Omental fat pad (tissue), 4 donors: ENCODE measurements at places on chromosomes 3 and 15.

DNA sequence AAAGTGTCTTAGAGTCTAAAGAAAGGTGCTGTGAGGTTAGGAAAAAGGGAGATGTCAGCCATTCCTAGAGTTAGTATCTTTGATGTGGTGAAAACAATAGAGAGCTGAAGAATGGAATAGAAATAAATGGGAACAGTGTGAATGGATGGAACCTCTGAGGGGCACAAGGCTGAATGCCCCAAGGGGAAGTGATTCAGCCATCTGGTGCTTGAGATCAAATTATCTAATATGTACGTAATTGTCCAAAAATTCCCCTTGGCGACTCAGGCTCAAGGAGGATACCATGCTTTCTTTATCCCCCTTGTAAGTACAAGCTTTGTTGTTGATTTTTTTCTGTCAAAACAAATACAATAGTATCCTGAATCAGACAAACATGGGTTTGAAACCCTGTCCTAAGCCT, 361.6 kb downstream of the LSAMP start:
- no peak for DNase-seq

- DNase-seq: no peak
These were observed 31.4 kb downstream of the MAPK6 start for GRCh38 chr15:52050416-52050815.

- DNase-seq: no peak
These were observed 239.2 kb downstream of the GABRG3 start for GRCh38 chr15:27210176-27210575.

- no peak for DNase-seq
These were observed 831.7 kb upstream of the ARPP21 start for GRCh38 chr3:34807611-34808010.

DNA sequence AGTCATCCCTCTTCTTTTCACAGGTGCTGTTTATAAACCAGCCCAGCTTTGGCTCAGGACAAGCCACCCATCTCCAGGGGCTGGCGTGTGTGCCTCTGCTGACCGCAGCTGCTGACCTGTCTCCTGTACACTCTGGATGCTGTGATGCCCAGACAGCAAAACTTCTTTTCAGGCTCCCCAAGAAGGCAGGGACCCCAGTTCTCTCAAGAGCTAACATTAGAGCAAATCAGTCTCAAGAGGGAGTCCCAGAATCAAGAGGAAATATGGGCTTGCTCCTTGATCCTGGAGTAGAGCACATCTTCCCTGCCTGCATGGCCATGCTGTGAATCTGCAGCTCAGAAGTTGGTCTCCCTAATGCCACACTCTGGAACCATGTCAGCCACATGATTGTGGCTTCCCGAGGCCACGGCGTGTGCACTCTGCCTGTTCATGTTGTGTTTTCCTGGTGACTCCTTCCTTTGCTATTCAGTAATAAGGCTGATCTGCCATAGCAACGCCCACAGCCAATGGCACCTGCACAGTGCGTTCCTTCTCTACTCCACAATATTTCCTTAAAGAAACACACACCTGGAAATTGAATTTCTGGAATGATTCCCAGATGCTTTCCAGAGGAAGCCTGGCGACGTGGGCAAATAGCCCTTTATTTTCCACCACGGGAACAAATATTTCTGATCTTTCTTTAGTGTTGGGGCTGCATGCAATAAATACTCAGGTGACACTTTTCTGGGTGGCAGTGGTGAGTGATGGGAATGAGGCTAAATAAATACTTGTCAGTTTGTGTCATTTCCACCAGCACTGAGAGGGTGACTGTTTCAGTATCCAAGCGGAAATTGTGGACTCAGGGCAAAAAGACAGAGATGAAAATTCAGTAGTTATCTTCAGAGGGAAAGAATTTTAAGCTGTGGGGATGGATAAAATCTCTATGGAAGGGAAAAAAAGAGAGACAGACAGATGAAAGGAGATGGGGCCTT, 21.9 kb upstream of the THSD4 start:
- no peak for DNase-seq

- no peak for DNase-seq
These were observed 1062.9 kb upstream of the EPHA6 start for GRCh38 chr3:95751509-95751908.

DNA sequence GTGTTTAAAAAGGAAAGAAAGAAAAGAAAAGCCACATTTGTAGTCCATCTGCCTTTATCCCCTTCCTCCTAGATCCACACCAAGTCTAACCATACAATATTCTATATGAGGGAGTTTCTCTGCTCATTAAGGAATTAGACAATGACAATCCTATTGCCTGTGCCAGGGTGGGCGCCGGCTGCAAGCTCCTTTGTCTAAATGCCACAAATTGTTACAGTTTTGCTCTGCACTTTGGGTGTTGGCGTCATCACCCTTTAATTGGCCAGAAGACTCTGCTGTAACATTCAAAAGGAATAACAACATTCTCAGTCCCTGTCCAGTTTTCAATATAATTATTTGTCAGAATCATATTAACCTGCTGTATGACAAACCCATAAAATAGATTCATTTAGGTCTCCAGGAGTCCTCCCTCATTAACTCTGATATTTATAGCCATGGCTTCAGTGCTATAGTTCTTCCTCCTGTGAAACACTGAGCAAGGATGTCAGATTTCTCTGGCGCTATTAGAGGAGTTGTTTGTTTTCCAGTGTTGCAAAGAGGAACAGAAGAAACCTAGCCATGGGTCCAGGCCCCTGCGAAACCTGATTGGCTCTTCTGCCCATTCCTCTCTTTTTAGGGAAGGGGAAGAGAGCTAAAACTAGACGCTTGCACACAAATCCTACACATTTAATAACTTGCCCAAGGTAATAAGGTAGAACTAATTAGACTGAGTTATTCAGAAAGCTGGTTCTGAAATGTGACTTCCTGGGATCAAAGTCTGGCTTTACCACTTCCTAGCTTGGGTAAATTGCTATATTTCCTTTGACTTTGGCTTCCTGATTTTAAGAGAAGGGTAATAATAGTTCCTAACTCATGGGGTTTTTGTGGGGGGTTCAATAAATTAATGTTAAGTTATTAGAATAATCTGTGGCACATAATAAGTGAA, 112.4 kb downstream of the CD47 start:
- DNase-seq: no peak

GRCh38 chr3:170635385-170635735, 49.5 kb upstream of the SLC7A14 start:
- DNase-seq: no peak

DNA sequence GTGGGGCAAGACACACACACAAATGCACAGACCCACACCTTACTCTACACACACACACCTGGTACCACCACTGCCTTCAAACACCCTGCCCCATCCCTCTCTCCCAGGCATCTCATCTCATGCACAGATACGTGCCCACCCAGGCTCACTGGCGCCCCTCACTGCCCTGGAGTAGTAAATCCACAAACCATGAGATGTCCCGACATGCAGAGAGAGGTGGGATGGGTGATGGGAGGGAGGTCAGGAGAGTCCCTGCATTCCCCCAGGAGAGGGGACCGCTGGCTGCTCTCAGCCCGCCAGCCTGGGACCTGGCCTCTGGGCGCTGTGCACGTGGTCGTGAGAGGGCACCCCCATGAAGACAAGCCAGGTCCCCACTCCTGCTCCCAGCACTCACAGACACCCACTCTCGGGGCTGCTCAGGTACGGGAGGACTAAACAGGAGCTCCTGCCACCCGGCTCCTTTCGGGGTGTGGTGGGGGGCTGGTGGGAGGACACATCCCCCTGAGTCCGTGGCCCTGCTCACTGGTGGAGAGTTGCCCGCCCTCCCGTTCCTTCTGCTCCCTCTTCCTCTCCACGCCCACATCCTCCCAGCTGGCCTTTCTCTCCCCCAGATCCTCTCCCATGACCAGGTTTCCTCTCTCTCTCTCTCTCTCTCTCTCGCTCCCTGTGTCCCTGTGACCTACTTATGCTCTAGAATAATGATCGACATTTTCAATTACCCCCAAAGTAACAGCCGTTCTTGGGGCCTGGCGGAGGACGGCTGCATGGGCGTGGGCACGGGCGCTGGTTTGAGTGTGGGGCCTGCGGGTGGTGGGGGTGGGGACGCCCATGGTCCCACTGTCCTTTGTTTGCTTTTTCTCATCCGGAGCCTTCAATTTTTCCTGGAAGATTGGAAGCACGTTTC, 18.9 kb upstream of the CSPG4 start:
- DNase-seq: no peak

DNA sequence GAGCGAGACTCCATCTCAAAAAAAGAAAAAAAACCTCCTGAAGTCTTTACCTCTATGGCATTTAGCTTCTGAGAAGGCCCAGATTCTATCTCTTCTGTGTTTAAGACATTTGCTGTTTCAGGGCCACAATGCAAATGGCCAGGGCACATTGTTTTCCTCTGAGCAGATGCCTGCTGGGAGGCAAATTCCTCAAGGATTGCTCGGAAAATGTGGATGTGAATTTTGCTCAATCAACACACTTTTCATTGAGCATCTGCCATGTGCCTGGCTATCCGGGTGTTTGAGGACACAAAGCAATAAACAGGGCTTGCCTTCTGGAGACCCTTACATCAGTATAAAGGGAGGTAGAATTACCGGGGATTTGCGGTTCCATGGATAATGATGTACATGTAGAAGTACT, 20.0 kb downstream of the TRIM71 start:
- no peak for DNase-seq

GRCh38 chr15:93399121-93399520, 310.1 kb upstream of the RGMA start:
- no peak for DNase-seq

DNA sequence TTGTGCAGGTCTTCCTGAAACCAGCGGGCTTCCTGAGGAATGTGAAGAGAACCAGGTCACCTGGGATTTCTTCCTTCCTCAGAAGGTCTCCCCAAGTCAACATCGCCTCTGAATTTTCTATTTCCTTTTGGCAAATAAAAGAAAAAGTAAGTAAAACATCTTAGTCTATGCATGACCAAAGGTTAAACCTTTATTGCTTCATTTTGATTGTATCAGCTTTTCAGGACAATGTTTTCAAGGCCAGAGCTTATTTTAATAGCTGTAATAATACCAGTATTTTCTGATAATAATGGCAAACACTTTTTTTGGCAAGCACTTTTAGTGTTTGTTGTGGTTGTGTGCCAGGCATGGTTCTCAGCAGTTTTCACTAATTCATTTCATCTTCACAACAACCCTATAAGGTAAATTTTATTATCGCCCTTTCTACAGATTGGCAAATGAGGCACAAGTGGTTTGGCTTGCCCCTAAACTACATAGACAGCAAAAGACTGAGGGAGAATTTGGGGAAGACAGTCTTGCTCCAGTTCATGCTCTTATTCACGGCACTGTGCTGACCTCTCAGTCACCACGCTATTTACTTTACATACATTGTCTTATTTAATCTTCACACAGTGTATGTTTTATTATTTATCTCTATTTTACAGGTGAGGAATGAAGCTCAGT, 110.4 kb downstream of the RPL22L1 start:
- no peak for DNase-seq

GRCh38 chr15:25372298-25372697, 66.5 kb downstream of the UBE3A start:
- DNase-seq: no peak

DNA sequence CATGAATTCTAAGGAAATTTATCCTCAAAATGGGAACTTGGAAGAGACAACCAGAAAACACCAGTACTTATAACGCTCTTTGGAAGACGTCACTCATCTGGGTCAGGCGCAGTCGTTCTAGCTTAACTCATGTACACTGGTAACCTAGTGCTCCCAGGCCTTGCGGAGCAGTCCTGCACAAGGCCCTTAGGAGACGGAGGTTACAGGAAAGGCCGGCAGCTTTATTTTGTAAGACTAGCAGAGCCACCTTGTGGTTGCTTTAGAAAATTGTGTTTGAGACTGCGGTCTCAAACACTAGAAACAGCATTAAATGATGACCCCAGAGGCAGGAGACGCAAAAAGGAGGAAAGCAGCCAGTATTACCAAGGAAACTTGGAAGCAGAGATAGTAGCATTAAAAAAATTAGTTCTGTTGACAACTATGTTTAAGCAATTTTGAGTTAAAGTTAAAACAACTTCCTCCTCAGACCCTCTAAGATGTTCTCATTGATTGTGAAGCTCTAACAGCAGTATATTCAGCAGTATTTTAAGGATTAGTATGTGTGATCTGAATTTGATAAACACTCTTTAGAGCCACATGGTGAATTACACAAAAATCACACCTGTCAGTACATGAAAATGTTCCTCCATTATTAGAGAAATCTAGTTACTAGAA, 141.9 kb upstream of the C2CD4B start:
- peak; percentile 32 for DNase-seq

GRCh38 chr3:48186631-48187300, 1.5 kb downstream of the CDC25A start:
- DNase-seq: no peak

- no peak for DNase-seq
These were observed 53.0 kb upstream of the CORO2B start for GRCh38 chr15:68525815-68526214.

GRCh38 chr3:176914764-176915163, 282.5 kb downstream of the TBL1XR1 start:
- DNase-seq: no peak

GRCh38 chr3:127888564-127889107, 26.4 kb upstream of the KBTBD12 start:
- DNase-seq: no peak

DNA sequence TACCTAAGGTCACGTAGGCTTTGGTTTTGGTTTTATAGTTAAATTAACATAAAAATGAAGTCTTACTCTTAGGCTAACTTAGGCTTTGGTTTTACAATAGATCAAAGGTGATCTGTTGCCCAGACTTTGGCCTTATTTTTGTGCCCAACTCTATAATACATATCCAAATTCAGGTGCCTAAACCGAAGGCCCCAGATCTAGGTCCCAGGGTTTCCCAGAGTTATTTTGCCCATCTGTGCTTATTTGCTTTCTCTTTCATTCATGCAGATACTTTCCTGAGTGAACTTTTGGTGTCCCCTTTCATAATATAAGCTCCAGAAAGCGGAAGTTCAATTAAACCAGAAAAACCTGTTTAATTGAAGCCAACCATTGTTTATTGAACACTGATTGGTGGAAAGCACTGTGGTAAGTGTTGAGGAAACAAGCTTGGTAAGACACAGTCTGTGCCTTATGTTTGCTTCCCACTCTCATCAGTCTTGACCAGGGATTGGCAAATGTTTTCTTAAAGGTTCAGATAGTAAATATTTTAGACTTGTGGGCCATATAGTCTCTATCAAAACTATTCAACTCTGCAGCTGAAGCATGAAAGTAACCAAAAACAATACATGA, 209.7 kb downstream of the WDR72 start:
- no peak for DNase-seq

- no peak for DNase-seq
These were observed 705.6 kb upstream of the GBE1 start for GRCh38 chr3:82467051-82467450.

- DNase-seq: no peak
These were observed 189.2 kb downstream of the RSL24D1 start for GRCh38 chr15:55007561-55007960.

GRCh38 chr3:40810813-40811212, 286.1 kb downstream of the ZNF621 start:
- no peak for DNase-seq

- no peak for DNase-seq
These were observed 53.2 kb downstream of the CHL1 start for GRCh38 chr3:249587-250262.
